ENCODE measurements at places on chromosomes 16 and 17.

GRCh38 chr17:17062356-17062755, 20.1 kb downstream of the MPRIP start:
- DNase-seq, result no peak

DNA sequence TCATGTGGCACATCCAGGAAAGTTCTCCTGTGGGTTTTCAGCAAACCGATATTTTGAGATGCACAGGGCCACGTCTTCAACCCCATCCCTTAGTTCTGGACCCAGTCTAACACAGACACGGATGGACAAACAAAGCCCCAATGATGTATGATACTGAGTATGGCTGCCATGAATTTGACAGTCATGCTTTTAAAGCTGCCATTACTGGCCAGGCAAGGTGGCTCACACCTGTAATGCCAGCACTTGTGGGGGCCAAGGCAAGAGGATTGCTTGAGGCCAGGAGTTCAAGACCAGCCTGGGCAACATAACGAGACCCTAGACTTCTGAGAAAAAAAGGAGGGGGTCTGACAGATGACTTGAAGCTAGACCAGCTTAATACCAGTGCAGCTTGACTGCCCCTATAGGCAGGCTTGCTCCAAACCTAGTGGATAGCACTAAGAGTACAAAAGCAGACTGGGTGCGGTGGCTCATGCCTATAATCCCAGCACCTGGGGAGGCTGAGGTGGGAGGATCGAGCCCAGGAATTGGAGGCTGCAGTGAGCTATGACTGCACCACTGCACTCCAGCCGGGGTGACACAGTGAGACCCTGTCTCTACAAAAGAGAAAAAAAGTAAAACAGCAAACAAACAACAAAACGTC, 10.8 kb upstream of the ZNF629 start:
- peak; percentile 50 for DNase-seq

DNA sequence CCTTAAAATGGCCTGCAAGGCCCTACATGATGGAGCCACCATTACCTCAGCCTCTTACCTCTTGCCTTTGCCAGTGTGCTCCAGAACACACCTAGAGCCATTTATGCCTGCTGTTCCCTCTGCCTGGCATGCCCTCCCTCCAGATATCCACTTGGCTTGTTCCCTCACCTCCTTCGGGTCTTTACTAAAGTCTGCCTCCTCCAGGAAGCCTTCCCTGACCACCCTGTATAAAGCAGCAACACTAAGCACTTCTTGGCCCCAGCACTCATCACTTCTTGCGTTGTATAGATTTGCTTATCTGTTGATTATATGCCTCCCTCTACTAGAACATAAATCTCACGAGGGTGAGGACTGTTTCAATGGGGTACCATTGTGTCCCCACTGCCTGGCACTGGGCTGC, 25.3 kb downstream of the ANKRD40 start:
- DNase-seq, result no peak

GRCh38 chr17:6666077-6666521, 14.5 kb downstream of the C17orf100 start:
- DNase-seq, result peak; percentile 87

GRCh38 chr17:78876094-78876597, 26.9 kb downstream of the CEP295NL start:
- no peak for DNase-seq

DNA sequence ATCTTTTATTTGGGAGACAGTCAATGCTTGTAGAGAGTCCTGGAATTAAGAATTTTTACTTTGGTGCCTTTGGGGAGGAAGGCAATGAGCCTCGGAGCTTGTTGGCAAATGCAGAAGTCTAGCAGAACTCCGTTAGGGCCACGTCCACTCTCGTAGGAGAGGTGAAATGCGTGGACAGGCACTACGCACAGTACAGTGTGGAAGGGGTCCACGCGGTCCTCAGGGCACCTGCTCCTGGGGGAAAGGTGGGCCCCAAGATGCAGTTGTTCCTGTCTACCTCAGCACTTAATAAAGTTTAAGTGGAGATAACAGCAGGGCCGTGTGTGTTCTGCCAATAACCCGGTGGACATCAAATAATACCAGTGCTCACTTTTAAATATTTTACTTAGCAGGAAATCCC, 1.8 kb downstream of the RAB11FIP3 start:
- no peak for DNase-seq

DNA sequence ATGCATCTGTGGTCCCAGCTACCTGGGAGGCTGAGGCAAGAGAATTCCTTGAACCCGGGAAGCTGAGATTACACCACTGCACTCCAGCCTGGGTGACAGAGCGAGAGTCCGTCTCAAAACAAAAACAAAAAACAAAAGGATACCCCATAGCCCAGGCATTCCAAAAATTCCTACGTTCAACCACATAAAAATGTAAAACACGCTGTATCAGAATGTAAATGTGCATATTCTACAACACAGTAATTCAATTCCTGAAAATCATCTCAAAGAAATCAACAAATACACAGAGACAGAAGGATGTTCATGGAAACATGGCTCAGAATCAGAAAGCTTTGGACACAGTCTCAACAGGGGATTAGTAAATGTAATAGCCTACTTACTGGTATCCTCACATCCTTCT, 33.0 kb downstream of the COG7 start:
- DNase-seq, result no peak

- no peak for DNase-seq
Observed at GRCh38 chr16:72898216-72898825, 149.6 kb downstream of the ZFHX3 start.

GRCh38 chr17:17749921-17750320, 68.7 kb downstream of the RAI1 start:
- DNase-seq, result peak; percentile 95

Measured in mesendoderm (in vitro differentiated cells).